Right cardiac atrium (tissue), 5 donors: ENCODE measurements at places on chromosomes 1 and 21. TPM values are rescaled to one million over a fixed set of nuclear protein-coding genes. Genes with fewer than 3 reads are reported as not detected.

GRCh38 chr1:51750218-51750617 is 128.3 kb downstream of the NRDC start:
- DNase-seq = no peak

- peak; percentile 62 for DNase-seq
These were observed 59.9 kb downstream of the TRIM11 start for GRCh38 chr1:228346731-228347130.

ATP6V1G3 gene
- not detected for total RNA-seq

SLC30A1 gene
- 19.2 TPM for total RNA-seq

BTBD19 gene
- 5.1 TPM for total RNA-seq
